ENCODE measurements at places on chromosomes 16 and 17.

GRCh38 chr17:40582328-40582901 lies 17.1 kb upstream of the CCR7 start:
- no peak for DNase-seq

DNA sequence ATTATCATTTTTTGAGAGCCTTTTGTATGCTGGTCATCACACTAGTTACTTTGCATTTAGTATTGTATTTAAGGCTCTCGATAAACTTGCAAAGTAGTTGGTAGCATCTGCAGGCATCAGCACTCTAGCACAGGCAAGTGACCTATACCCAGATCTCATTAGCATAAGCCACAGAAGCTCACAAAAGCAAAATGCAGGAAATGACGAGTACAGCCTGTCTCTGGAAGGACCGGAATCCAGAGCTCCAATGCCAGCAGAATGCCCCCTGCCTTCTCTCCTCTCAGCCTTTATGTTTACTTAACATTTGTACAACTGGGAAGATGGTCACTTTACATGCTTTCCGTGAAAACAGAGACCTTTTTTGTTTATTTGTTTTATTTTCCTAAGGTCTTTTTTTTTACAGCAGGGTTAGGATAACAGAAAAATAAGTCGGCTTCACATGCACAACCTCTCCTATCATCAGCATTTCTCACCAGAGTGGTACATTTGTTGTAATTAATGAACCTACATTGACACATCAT lies 45.4 kb upstream of the MYOCD start:
- no peak for DNase-seq

DNA sequence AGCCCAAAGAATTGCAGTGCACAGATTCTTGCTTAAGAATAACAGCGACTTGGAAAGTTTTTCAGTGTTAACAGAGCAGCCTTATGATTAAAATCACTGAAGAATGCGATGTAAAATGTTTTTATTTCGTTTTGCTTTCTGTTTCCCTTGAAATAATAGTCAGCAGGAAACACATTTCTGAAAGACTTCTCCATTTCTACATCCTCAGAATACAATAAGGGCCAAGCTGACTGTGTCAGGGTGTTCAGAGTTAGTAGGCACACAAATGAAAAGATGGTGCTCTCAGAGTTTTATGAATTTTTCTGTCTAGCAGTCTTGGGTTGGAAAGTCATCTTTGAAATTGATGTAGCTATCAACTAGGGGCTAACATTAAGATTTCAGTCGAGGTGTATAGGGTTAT lies 582.9 kb upstream of the RBFOX1 start:
- DNase-seq: no peak

GRCh38 chr16:87723226-87723623 lies 42.6 kb downstream of the KLHDC4 start:
- no peak for DNase-seq

DNA sequence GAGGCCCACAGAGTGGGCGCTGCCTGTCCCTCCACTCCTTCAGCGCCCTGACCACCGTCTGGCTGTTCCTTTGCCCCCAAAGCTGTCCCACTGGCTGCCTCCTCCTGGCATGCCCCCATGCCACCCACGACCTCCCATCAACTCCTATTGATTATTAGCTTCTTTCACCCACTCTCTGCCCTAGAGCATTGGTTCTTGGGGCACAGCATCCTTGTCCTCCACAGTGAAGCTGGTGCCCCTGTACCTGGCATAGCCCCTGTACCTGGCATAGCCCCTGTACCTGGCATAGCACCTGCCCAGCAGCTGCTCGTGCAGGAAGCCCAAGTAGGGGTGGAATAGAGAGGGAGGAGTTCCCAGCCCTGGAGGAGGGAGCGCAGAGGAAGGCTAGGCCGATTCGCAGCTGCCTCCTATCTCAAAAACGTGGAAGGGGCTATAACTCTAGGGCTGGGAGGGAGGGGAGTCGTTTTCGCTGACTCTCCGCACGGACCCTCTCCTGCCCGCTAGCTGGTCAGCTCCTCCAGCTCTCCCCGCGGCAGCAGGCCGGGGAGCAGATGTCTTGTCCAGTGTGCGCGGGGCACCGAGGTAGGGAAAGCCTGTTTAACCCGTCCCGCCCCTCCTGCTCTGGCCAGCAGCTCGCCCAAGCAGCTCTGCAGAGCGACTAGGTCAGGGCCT lies 5.7 kb upstream of the ACTG1 start:
- DNase-seq: no peak

DNA sequence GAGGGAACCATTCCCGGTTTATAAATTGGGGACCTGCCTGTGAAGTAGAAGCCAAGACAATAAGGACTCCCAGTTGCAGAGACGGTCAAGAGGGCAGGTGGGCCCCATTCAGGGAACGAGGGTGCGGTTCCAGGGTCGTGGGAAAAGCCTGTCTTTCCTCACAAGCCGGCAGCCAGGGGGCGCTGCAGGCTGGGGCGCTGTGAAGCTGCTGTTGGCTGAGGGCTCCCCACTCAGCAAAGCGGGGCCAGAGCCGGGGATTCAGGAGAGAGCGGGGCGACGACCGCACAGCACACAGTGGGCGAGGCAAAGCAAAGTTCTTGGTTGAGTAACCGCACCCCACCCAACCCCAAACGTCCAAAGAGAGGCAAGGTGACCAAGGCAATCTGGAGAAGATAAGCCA lies 24.9 kb downstream of the CDRT15 start:
- DNase-seq: no peak

- no peak for DNase-seq
Observed at GRCh38 chr17:51036084-51036483, 84.6 kb downstream of the SPAG9 start.

DNA sequence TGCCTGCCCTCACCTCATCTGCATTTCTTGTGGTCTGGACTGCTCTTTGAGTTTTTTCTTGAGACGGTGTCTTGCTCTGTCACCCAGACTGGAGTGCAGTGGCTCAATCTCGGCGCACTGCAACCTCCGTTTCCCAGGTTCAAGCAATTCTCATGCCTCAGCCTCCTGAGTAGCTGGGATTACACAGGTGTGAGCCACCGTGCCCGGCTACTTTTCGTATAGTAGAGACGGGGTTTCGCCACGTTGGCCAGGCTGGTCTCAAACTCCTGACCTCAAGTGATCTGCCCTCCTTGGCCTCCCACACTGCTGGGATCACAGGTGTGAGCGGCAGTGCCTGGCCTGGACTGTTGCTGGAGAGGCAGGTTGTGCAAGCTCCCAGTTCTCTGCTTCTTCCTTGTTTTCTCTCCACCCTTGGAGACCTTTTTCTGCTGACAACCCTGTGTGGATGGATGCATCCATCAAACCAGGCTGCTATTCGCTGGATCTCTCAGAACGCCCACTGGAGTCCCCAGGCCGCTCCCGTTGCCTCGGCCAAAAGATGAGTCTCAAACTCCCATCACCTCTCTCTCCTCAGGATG lies 22.7 kb upstream of the DBNDD1 start:
- DNase-seq: no peak

- no peak for DNase-seq
Observed at GRCh38 chr16:78128913-78129312, 29.5 kb downstream of the WWOX start.

DNA sequence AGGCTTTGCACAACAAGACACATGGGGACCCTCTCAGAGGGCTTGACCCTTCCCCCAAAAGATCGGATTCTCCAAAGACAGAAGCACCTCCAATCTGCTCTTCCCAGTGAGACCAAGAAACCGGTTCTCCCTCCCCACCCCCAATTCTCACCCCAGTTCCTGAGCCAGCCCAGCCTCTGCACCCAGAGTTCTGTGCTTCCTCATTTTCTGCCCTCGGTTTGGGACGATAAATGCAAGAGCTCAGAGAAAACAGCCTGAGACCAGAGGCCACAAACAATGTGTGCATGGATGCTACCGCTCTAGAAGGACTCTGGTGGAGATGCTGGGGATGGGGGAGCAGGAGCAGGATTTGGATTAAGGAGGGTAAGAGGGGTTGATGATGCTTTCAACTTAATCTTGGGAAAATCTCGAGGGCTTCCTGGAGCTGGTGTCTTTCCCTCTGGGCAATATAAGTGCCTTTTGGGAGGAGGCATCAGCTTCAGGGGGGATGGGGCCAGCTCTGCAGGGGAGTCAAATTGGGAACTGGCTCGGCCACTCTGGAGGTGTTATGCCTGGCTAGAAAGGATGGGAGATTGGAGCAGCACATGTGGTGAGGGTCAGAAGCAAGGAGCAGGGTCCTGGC lies 6.0 kb downstream of the KRT15 start:
- DNase-seq: no peak

DNA sequence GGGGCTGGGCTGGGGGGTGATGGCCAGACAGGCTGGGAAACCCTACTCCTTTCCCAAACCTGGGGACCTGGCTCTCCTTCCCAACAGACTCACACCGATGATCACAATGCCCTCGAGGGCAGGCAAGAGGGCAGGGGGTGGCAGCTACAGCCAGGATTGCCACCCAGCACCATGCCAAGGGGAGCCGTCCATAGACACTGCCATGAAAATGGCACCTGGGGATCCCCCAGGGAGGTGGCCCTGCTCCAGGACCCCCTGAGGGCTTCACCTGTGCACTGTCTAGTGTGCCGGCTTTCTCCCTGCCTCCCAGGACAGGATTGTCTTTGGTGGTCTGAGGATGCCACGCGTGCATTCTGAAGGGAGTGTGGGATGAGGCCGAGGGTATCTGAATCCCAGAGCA lies 24.6 kb downstream of the RPH3AL start:
- no peak for DNase-seq

- no peak for DNase-seq
Observed at GRCh38 chr16:80085606-80086005, 455.2 kb upstream of the DYNLRB2 start.

DNA sequence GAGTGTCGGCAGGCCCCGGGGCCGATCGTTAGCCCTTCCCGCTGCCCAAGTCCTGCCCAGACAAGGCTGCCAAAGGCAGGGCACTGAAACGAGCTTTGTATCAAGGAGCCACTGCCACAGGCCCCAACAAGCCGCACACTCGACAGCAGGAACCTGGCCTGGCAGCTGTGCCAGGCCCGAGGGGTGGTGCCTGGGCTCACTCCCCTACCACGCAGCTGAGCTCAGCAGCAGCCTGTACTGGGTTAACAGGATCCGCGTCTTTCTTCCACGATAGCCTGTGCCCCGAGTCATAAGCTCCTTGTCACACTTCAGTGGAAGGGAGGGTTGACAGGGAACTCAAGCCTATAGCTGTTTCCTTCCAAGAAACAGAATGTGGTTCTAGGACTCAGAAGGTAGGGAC lies 87.9 kb downstream of the ABR start:
- no peak for DNase-seq

DNA sequence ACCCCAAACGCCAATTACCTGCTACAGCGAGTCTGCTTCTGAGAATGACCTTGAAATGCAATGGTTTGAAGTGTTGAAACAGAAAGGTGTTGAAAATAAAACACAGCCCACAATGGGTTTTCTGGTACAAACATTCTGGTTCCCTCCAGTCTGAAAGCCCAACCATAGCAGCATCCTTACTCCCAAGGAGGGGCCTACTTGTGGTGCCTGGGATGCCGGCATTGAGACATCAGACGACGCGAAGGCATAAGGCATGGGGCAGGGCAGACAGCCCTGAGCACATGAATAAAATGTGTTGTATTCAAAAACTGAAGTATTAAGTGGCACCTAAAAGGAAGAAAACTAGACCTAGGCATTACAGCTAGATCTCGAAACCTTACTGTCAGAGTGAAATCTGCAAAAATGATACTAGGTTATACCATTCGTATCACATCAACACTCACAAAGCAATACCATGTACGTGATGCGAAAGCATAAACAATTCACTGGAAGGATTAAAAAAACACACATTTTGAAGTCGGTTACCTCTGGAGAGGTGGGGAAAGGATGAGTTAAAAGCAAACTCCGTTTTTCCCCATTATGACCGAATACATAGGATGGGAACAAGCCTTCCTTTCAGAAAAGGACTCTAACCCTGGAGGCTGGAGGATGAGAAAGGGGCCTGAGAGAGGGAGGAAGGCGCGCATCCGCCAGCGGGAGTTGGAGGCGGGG lies 702 bp downstream of the NUDT21 start:
- DNase-seq: no peak

DNA sequence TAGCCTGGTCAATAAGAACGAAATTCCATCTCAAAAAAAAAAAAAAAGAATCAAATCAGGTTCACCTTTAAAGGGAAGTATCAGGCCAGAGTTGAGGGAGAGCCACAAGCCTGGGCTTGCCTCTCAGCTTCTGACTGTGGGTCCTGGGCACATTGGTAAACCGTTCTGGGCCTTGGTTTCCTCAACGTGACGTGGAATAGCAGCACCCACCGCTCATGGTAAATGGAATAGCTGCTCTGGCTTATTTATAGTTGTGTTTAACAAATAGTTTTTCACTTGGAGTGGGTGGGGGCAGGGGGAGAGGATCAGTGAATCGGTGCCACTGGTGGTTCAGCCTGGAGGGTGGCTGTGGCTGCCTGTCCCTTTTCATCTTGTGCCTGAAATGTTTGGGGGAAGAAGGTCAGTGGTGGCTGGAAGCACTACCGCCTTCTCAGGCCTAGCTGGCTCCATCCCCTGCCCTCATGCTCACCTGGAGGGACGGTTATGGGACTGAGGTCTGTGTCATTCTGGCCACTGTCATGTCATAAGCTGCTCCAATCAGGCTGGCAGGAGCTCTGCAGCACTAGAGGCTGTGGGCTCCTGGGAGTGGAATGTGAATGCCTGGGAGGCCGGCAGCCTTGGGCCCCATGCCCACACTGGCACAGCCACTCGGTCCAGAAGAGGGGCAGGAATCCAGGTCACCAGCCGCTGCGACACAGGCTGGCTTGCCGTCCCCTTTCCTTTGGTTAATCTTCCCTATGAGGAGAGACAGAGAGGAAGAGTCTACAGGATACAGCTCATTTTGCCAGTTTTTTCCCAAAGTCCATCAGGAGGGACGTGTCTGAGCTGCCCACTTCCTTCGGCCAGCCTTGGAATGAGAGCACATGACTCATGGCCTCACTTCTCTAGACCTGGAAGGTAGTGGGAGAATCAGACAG lies 27.0 kb downstream of the CCR7 start:
- DNase-seq: no peak

GRCh38 chr16:75746359-75746758 lies 20.1 kb upstream of the CPHXL start:
- DNase-seq: no peak

DNA sequence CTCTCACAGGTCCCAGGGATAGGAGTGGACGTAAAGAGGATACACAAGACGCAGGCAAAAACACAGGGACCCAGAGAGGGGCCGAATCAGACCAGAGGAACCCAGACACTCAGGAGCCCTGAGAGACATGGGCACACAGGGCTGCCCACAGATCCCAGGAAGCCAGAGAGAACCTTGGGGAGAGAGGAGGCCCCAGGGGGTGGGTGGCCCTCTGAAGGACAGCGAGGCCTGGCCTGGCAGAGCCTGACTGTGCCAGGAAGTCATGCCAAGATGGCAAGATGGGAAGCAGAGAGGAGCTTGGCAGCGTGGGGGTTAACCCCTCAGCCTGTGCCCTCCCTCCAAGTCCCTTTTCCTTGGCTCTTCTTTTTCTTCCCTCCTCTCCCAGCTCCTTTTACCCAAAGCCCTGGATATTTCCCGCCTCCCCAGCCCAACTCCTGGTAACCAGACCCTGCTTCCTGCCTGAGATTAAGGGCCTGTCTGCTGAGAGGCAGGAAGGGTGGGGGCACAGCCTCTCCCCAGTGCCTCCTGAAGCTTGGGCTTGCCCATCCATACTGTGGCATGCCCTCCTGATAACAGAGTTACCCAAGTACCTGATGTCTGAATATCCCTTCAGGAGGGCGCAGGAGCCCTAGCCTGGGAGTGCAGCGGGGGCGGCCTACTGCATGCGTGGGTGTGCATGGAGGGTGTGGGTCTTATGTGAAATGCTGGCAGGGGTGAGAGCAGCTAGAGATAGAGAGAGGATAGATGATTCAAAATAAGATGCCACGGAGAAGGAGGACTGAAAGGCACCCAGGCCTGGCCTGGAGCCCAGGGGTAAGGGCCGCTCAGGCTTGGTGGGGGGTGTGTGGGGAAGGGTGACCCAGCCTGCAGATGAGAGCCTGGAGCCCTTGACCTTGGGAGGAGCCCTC lies 6.0 kb upstream of the TBX21 start:
- no peak for DNase-seq

- DNase-seq: no peak
Observed at GRCh38 chr16:12749076-12749475, 54.6 kb downstream of the CPPED1 start.

Measured in activated CD8-positive, alpha-beta memory T cell treated with anti-CD3 and anti-CD28 coated beads for 4 hours (primary cell).